ENCODE measurements at places on chromosomes 4 and X.

DNA sequence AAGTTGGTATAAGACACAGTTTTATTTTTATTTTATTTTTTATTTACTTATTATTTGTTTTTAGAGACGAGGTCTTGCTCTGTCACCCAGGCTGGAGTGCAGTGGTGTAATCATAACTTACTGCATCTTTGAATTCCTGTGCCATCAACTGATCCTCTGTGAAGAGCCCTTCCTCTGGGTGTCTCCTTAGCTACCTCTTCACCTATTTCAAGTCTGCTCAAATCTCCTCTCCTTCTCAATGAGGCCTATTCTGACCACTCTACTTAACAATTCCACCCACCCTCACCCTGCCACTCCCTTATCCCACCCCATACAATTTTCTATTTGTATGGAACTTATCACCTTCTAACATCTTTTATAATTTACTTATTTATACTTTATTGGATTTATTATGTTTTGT lies 183.4 kb downstream of the PPP3CA start:
- no peak for DNase-seq

GRCh38 chrX:103845165-103845653 lies 13.2 kb upstream of the RAB9B start:
- DNase-seq: peak; percentile 67

DNA sequence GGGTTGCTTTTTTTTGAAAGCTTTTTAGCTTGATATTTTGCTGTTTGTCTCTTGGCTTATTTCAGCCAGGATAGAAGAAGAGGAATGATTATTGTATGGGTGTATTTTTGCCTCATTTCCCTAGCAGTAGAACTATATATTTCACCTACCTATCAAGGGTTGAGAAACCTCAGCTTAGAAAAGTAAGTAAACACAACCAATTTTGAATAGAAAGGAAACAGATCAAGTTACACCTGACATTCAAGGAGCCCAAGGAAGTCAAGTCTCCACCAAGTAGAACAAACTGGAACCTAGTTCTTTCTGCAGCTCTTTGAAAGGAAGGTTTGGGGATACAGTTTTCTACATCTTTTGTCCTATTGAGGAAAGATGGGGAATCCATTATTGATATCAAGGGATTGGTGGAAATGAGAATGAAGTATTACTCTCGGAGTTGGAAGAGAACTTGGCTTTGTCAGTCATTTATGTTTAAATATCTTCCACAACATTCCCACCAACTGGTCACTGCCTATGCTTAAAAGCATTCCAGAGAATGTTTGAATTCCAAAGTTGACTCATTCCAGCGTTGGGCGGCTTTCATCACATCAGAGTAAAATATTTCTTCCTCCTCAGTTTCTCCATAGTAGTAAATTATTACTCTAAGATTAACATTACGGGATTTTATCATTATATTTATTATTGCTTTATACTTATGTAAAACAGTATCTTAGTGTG lies 207.8 kb upstream of the CNKSR2 start:
- peak; percentile 13 for DNase-seq

GRCh38 chr4:161721947-161722346 lies 441.9 kb downstream of the FSTL5 start:
- DNase-seq: no peak

- DNase-seq: no peak
Measured at GRCh38 chrX:107560980-107561379, 67.3 kb upstream of the PRPS1 start.

- no peak for DNase-seq
Measured at GRCh38 chr4:7805533-7806337, 133.9 kb downstream of the AFAP1 start.

DNA sequence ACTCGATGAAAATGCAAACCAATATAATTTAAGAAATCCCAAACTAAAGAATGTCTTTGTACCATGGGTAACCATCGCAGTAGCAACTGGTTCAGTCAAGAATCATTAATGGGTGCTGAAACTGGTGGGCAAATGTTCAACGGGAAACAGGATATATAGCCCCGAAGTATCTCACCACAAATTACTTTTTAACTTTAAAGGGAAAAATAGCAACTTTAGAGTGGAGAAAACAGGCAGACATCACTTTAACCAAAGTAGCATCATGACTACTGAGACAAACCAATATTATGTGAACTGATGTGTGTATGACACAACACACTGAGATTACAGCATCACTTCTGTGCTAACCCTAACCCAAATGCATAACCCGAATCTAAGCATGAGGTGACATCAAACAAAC lies 33.8 kb upstream of the SLAIN2 start:
- DNase-seq: no peak

DNA sequence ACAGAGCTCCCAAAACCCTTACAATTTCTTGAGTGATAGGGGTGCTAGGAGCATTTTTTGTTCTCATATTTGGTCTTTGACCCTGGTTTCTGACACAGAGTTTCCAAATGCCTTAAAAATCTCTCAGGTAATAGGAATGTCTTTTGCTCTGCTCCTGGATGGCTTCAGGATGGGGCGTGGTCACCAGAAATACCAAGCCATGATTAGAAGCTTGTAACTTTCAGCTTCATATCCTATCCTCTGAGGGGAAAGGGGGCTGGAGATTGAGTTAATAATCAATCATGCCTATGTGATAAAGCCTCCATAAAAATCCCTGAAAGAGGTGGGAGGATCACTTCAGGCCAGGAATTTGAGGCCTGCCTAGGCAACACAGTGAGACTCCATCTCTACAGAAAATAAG lies 34.6 kb upstream of the IL9R start:
- no peak for DNase-seq

DNA sequence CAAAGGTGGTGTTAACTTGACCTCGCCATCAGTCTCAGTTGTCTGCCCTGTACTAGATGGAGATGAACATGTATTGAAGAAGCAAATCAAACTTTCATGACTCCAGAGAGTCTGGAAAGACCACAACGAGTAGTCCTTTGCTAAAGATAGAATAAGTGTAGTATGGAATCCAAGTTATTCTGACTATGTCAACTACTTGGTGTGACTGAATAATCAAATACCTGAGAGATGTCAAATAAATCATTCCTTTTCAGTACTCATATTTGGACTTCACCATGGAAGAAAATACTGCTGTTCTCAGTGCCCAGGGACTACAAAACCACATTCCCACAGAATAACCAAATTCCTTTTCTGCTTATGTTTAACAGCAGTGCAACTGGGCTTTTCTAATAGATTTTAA lies 161.2 kb upstream of the SPRY1 start:
- no peak for DNase-seq

DNA sequence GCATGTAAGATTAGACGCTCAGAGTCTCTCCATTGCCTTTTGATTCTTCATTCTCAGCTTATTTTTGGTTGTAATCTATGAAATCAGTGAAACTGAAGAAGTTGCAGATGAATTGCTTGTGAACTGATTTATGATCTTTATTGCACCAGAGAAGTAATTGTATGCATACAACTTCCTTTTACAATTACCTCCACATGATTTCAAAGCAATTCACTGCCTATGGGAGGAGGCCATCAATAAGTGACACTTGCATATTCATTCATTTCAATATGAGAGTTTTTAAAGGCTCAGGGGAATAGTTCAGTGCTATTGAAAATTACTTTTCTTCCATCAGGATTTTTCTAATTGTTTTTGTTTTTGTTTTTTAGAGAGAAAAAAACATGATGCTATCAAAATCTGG lies 222.3 kb downstream of the NKX6-1 start:
- DNase-seq: no peak

DNA sequence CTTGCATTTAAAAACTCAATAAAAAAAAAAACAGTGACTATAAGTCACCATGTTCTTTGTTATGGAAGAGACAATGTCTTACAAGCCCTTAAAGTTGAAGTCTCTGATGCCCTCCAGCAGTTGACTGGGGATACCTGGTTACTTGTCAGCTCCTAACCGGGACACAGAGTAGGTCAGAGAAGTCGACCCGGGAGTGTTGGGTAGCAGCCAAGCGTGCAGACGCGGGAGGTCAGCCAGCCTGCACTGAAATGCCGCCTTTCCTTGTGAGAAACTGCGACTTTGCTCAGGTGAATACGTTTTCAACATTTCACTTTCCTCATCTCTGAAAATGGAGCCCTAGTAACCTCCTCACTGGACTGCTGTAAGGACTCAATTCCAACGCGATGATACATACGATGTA lies 81.8 kb downstream of the F11 start:
- DNase-seq: no peak

DNA sequence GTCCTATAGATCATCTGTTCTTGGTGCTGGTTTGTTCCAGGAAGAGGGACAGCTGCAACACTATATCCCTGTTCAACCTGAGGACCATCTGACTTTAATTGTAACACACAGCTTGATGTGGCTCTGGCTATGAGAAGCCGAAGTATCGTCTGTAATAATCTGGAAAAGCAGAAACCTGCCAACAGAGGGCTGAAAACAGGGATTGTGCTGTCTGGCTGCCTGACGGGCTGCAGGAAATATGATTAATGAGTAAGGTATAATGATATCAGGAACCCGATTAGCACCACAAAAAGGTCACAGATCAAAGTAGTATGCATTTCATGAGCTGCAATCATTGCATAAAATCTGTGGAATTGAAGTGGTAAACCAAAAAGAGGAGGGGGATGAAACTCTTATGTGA lies 170.4 kb upstream of the MAB21L2 start:
- no peak for DNase-seq

- DNase-seq: no peak
Measured at GRCh38 chr4:156196722-156197121, 243.1 kb upstream of the CTSO start.

- DNase-seq: no peak
Measured at GRCh38 chrX:39886282-39886681, 211.5 kb downstream of the BCOR start.

DNA sequence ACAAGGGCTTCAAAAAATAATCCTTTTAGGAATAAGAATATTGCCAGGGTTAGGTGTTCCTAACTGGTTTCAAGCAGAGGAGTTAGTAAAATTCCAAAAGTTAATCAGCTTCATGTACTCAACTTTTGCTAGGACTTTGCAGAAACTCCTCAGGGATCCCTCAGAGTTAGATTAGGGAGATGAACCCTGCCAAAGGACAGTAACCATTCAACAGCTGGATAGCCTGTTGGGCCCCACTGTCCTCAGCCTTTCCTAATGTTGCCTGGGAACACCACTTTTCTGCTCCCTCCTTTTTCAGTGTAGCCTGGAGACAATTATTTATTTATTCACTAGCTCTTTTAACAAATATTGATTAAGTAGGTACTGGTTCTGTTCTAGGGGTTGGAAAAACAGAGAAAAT lies 53.8 kb downstream of the NFKB1 start:
- no peak for DNase-seq
